NCI-H1930 (cell line): ENCODE measurements at places on chromosomes 3 and 15.

DNA sequence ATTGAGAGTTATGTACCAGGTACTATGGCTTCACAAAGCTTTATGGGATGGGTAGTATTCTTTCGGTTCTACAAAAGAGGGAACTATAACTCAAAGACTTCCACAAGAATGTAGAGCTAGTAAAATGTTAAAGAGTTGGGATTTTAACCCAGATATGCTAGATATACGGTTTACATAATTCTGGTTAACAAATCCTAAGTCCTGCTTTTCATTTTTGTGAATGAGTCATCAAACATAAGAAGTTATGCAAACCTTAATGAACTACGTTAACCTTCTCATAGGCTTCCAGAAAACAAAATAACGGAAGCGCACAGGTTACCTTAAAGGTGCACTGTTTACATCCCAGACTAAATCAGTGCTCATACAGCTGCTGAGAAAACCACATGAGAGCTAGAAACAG lies 1049.3 kb downstream of the MCTP2 start:
- no peak for DNase-seq

DNA sequence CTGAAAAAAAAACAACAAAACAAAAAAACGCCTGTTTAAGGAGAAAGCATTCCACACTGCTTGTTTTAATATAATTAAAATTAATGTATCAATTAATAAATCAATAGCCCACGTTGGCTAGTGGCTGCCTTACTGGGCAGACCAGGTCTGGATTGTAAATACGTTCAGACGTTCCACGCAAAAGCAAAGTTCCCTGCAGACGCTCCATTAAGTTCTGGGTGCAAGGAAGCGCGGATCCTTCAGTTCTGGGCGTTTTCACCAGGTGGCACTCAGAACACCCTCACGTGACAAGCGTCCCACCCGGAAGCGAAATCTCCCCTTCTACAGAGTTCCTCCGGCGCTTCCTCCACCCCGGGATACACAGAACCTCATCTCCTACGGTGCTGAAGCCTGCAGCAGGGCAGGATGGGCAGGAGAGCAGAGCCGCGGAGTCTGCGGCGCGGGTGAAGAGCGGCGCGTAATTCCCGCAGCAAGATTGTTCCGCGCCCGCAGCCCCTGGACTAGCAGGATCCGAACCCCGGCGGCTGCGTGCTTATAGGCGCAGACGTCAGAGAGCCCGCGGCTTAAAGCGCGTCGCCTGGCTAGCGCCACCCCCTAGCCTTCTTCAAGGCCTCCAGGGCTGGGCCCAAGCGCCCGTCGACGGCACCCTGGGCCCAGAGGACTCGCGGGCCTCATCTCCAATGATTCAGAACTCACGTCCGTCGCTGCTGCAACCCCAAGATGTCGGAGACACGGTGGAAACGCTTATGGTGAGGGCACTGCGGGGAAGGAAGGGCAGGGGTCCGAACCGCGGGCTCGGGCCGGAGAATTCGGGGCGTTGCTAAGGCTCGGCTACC lies at the start of gene SLC25A38:
SLC25A38 (plus strand) TSS at position 326 of the 836 bp plus-strand sequence; CDS start at position 681, 355 bp downstream.
- DNase-seq = no peak

GRCh38 chr3:165463531-165463930 lies 267.3 kb upstream of the SLITRK3 start:
- no peak for DNase-seq

- no peak for DNase-seq
Observed at GRCh38 chr3:188348435-188349244, 194.7 kb downstream of the LPP start.

GRCh38 chr3:46416125-46416810 lies 9.2 kb downstream of the CCRL2 start:
- DNase-seq = no peak

DNA sequence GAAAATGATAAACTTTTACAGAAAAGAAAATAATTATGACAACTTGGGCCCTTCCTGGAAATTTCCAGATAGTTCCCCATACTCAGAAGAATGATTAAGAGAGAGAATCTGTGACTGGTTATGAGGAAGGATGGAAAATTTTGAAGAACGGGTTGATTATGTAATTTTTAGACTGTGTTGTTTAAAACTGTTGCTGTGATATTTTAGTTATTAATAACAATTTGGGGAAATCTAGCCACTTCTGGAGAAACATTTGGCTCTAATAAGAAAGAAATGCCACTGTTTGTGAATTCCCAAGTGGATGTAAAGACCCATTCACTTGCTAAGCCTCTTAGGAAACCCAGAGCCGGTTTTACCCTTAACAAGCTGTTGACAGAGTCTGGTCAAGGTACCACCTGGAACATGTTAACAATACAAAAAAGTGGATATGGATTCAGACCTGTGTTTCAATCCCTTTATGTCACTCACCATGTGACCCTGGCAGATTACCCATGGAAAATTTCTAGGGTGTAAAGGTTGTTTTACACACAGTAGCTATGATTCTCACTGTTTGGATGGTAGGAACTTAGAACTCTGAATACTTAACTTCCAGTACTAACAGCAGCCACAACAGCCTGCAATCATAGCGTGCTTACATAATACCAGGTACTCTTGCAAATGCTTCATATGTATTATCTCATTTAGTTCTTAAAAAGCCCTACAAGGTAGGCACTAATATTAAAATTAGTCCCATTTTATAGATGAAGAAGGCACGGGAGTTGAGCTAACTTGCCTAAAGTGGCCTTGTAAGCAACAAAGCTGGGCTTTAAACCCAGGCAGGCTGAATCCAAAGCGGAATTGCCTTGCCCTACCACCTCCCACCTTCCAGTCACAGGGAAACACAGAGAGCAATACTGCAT lies 32.0 kb downstream of the ZBTB38 start:
- no peak for DNase-seq
